Suprapubic skin (tissue), 4 donors: ENCODE measurements at places on chromosomes 2 and 18.
A peak's percentile ranks its signal among the peaks of the same experiment; 100 is the strongest.

DNA sequence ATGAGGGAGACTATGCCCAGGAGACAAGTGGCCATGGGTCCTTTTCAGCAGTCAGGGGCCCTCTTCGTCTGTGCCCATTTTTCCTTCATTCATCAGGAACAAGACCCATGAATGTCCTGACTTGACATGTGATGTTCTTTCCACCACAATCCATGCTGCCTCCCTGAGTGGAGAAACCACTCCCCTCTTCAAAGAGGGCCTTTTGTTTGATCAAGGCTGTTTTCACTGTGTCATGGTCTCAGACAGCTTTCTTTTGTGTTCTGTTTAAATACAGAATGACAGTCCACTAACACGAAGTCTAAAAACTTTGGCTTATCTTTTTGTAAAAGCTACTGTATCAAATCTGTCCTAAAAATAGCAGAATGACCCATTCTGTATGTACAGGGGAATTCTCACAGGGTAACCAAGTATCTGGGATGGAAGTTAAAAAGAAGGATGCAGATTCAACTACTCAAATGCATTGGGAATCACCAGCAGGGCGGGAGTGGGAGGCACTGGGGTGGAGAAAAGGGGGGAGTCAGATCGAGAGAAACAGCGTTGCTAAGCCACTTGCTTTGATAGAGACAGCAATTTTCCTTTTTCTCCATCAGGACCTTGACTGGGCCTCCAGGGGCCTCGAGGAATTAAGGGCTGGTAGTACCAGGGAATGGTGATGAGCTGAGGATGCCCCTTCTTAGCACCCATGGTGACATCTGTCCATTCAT, 13.9 kb downstream of the LRP2 start:
- DNase-seq = no peak

GRCh38 chr18:74899554-74899953, 301.9 kb downstream of the ZNF407 start:
- DNase-seq = no peak

DNA sequence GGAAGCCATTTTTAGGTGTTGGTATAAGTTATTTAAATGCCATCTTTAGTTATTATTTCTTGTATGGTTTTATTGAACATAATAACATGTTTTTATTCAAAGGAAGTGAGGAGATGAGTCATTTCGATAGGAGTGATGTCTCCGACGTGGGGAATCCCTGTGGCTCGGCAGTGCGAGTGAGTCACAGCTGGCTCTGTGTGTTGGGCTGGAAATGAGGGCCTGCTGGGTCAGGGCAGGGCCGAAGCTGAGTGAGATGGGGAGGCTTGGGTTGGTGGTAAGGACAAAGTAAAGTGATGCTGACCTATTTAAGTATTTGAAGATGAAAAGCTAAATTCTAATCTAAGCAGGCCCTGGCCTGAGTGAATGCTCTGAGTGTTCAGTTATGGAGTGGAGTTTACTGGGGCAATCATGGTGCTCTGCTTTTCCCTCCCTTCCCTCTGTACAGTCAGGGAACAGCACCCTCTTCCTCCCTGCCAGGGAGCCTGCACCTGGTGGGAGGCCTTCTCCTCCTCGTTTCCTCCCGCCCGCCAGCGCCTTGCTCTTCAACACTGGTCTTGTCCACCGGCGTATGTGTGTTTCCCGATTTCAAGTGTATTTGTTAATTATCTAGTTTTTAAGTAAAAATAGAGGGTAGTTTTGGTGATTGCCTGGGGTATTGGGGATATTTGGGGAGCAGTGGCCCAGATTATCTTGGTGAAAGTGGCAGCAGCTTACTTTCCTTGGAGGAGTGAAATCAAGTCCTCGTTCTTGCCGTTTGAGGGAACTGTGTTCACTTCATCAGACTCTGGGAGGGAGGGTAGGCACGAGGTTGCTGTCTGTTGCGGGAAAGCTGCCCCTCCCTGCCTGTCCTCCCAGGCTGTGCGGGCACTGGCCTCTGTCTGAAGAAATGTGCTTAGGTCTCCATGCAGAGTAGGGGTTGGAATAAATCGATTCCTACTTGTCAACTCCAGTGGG, 157.0 kb downstream of the LDLRAD4 start:
- DNase-seq = peak; percentile 88

- DNase-seq = no peak
Measured at GRCh38 chr18:23384778-23385736, 68.0 kb upstream of the RIOK3 start.

DNA sequence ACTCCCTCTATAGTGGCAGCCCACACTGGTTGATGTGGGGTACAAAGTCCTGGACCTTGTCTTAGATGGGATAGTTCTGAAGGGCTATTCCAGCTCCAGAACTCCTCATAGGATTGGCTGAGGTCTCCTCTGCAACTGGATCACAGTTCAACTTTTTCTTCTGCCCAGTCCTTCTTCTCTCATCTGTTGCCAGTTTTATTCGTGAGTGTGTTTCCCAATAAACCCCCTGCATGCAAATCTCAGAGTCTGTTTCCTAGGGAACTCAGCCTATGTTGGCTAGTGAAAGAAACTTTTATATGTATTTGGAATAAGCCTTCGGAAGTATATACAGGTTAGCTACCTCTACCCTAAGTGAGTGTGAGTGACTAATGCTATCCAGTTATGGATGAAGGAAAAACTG, 823.4 kb downstream of the SLC4A3 start:
- no peak for DNase-seq

GRCh38 chr2:159904127-159904958, 106.3 kb upstream of the CD302 start:
- DNase-seq = peak; percentile 82

DNA sequence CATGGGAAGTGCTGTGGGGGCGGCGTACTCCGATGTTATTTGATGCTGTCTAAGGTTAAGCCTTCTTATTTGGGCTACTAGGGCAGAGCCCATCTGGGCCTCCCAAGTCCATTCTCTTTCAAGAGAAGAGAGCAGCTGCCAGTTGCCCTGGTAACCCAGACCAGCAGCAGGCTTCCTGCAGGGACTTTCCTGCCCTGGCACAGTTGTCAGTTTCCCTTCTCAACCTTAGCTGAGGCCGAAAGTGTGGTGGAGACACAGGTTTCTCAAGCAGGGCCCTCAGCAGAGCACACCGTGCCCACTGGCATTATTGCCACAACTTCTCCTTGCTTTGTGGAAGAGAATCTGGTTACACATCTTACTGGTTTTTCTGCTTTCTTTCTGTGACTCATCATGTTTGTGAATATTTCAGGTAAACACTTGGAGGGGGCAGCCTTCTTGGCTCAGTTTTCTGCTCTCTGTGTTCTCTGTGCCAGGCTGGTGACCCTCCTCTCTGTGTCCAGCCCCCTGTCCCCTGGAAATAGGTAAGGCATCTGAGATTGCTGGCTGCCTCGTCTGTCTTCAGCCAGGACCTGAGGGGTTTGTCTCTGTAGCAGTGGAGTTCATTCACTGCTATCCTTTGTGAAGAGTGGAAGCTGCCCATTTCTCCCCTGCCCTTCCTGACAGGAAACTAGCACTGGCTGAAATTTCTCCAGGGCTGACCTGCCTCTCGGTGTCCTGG, 111.0 kb downstream of the B3GNT2 start:
- no peak for DNase-seq

GRCh38 chr18:34847408-34847807, 137.3 kb downstream of the DTNA start:
- DNase-seq = no peak
